HFFc6 (cell line): ENCODE measurements at places on chromosomes 16 and 17. TPM values are rescaled to one million over a fixed set of nuclear protein-coding genes. Genes with fewer than 3 reads are reported as not detected.

- peaks cover 19% of the 10 kb centered on the region for H3K27me3 ChIP-seq
- no peak overlapping the region for H3K4me3 ChIP-seq
- H3K36me3 ChIP-seq, result no peaks in the 10 kb centered on the region
- DNase-seq, result no peak
- H3K4me1 ChIP-seq, result no peaks in the 10 kb centered on the region
Observed at GRCh38 chr17:65370669-65371131, 190.7 kb downstream of the AXIN2 start.

DNA sequence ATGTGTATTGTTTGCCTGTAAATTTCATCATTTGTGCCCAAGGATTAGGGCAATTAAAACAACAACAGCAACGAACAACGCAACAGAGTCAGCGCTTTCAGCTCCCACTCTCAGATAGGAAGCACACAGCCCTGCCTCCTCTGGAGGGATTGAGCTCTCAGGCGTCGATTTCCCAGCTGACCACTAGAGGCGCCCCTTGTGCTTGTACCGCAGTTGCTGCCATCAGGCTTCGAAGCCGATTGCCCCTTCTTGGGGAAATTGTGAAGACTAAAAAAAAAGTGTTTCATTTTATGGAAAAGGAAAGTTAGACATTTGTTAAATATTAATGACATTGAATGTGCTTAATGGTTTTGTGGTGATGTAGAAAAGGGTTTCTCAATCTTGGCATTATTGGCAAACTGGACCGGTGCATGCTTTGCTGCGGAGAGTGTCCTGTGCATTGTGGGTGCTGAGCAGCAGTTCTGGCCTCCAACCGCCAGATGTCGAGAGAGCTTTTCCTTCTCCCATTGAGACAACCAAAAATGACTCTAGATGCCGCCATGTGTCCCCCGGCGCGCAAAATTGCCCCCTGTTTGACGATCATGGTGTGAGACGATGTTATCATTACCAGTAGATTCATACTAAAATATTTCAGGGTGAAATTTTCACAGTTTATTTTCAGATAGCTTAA is 650.4 kb upstream of the RBFOX1 start:
- no peak overlapping the region for H3K4me3 ChIP-seq
- no peaks in the 10 kb centered on the region; the same call in 1 of the 2 replicates for H3K27me3 ChIP-seq
- H3K36me3 ChIP-seq, result no peaks in the 10 kb centered on the region
- no peaks in the 10 kb centered on the region for H3K4me1 ChIP-seq

DNA sequence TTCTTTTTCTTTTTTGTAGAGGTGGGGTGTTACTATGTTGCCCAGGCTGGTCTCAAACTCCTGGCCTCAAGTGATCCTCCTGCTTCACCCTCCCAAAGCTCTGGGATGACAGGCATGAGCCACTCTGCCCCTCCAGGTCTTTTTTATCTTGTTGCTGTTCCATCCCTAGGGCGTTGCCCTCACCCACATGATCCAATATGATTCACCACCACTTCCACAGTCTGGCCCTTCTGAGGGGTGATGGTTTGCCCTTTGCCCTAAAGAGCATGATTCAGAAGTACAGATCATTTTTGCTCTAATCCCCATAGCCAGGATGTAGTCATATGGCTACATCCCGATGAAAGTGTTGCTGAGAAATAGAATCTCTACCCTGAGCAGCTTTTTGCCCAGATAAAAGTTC is 18.8 kb downstream of the STX4 start:
- H3K4me1 ChIP-seq, result peaks cover 24% of the 10 kb centered on the region
- H3K36me3 ChIP-seq, result peaks cover 18% of the 10 kb centered on the region
- H3K27me3 ChIP-seq, result peaks cover 4% of the 10 kb centered on the region
- H3K27ac ChIP-seq, result peak overlapping the region; percentile 98
- peak overlapping the region; percentile 61 for H3K4me3 ChIP-seq

GRCh38 chr16:50354629-50355456 is 13.9 kb downstream of the BRD7 start:
- no peaks in the 10 kb centered on the region; the same call in 1 of the 2 replicates for H3K27me3 ChIP-seq
- H3K36me3 ChIP-seq, result peaks cover 21% of the 10 kb centered on the region
- peak overlapping the region; percentile 29; the same call in 1 of the 2 replicates for H3K27ac ChIP-seq

GRCh38 chr17:51155416-51155815 is 2.1 kb downstream of the NME1 start:
- H3K4me3 ChIP-seq, result no peak overlapping the region; the same call in 1 of the 2 replicates
- no peak for DNase-seq
- H3K27me3 ChIP-seq, result no peaks in the 10 kb centered on the region
- peaks cover 20% of the 10 kb centered on the region; the same call in 1 of the 2 replicates for H3K36me3 ChIP-seq
- no peak overlapping the region; the same call in 1 of the 2 replicates for H3K27ac ChIP-seq
- peaks cover 20% of the 10 kb centered on the region for H3K4me1 ChIP-seq

- peaks cover 42% of the 10 kb centered on the region for H3K4me1 ChIP-seq
- peak overlapping the region; percentile 87 for H3K4me3 ChIP-seq
- peak; percentile 20 for DNase-seq
- peak overlapping the region; percentile 54 for H3K27ac ChIP-seq
Observed at GRCh38 chr17:78717431-78717980, 64.6 kb downstream of the CYTH1 start.

DNA sequence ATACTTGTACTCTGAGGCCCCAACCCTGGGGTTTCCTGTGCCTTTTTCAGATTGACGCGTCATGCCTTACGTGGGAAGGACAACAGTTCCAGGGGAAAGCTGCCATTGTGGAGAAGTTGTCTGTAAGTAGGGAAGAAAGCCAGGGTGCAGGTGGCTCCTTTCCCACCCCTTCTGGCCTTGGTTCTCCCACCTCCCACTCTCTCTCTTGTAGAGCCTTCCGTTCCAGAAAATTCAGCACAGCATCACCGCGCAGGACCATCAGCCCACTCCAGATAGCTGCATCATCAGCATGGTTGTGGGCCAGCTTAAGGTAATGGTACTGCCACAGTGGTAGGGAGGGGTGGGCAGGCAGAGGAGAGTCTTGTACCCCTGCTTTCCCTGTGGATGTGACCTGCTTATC is 4.6 kb upstream of the EDC4 start:
- peaks cover 2% of the 10 kb centered on the region; the same call in 1 of the 2 replicates for H3K27me3 ChIP-seq
- no peak overlapping the region for H3K27ac ChIP-seq
- peaks cover 18% of the 10 kb centered on the region for H3K4me1 ChIP-seq
- no peak overlapping the region for H3K4me3 ChIP-seq
- peaks cover 22% of the 10 kb centered on the region for H3K36me3 ChIP-seq

GRCh38 chr16:24635900-24636610 is 93.4 kb upstream of the TNRC6A start:
- no peaks in the 10 kb centered on the region for H3K36me3 ChIP-seq
- H3K27me3 ChIP-seq, result no peaks in the 10 kb centered on the region; the same call in none of the 2 replicates
- peak overlapping the region; percentile 81 for H3K27ac ChIP-seq
- peak overlapping the region; percentile 55; the same call in 1 of the 2 replicates for H3K4me3 ChIP-seq

- no peaks in the 10 kb centered on the region for H3K36me3 ChIP-seq
- DNase-seq, result no peak
- H3K27me3 ChIP-seq, result peaks cover 39% of the 10 kb centered on the region
- H3K4me1 ChIP-seq, result no peaks in the 10 kb centered on the region
Observed at GRCh38 chr16:55436587-55436986, 42.4 kb upstream of the MMP2 start.

- H3K27me3 ChIP-seq, result peaks cover 4% of the 10 kb centered on the region
- peaks cover 5% of the 10 kb centered on the region for H3K36me3 ChIP-seq
- peak overlapping the region; percentile 80 for H3K4me3 ChIP-seq
- H3K27ac ChIP-seq, result peak overlapping the region; percentile 96
- DNase-seq, result peak; percentile 87
- H3K4me1 ChIP-seq, result peaks cover 33% of the 10 kb centered on the region
Observed at GRCh38 chr17:47862621-47863440, 11.9 kb upstream of the SP6 start.

- H3K4me3 ChIP-seq, result no peak overlapping the region
- no peak for DNase-seq
- no peak overlapping the region for H3K27ac ChIP-seq
- peaks cover 23% of the 10 kb centered on the region for H3K36me3 ChIP-seq
- H3K4me1 ChIP-seq, result peaks cover 15% of the 10 kb centered on the region
Observed at GRCh38 chr16:80654094-80654862, 113.5 kb downstream of the DYNLRB2 start.

DNA sequence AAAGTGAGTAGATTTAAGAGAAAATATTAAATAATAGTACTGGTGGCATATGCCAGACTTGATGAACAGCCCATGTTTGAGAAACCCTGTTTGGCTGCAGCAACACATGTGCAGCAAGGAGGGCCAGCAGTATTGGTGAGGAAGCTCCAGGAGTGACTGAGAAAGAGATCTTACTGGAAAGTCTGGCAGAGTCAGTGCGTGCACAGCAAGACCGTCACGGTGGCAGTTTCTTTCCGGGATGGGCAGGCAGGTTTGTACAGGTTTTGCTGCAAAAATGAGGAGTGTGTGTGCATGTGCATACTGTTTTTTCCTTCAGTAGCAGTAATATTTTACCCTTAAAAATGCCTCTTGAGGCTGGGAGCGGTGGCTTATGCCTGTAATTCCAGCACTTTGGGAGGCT is 41.4 kb downstream of the KSR1 start:
- no peak overlapping the region for H3K27ac ChIP-seq
- no peak overlapping the region for H3K4me3 ChIP-seq
- peaks cover 10% of the 10 kb centered on the region; the same call in 1 of the 2 replicates for H3K27me3 ChIP-seq
- DNase-seq, result no peak

DNA sequence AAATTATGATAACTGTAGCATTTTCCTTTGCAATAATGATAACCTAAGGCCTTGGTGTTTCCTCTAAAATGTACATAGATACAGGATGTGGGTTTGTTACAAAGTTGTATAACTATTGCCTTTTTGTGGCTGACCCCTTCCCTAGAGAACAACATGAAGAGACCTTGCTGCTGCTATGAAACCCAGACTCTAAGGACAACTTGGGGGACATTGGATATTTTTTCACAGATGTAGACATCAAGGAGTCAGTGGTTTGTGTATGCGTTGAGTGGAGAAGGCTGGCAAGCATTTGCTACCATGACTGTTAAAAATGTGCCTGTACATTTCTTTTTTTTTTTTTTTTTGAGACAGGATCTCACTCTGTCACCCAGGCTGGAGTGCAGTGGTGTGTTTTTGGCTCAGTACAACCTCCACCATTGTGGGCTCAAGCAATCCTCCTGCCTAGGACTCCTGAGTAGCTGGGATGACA is 12.3 kb downstream of the HMOX2 start:
- H3K27me3 ChIP-seq, result no peaks in the 10 kb centered on the region
- peaks cover 23% of the 10 kb centered on the region for H3K36me3 ChIP-seq
- H3K27ac ChIP-seq, result peak overlapping the region; percentile 95
- no peak for DNase-seq

- H3K27ac ChIP-seq, result no peak overlapping the region
- no peaks in the 10 kb centered on the region for H3K36me3 ChIP-seq
- H3K4me1 ChIP-seq, result peaks cover 32% of the 10 kb centered on the region
- peaks cover 5% of the 10 kb centered on the region for H3K27me3 ChIP-seq
- H3K4me3 ChIP-seq, result no peak overlapping the region
- DNase-seq, result peak; percentile 15
Observed at GRCh38 chr17:27241346-27241946, 52.5 kb upstream of the WSB1 start.

GRCh38 chr16:12220766-12221165 is 244.2 kb downstream of the SNX29 start:
- no peak overlapping the region for H3K4me3 ChIP-seq
- no peak for DNase-seq
- no peak overlapping the region for H3K27ac ChIP-seq
- no peaks in the 10 kb centered on the region for H3K27me3 ChIP-seq

DNA sequence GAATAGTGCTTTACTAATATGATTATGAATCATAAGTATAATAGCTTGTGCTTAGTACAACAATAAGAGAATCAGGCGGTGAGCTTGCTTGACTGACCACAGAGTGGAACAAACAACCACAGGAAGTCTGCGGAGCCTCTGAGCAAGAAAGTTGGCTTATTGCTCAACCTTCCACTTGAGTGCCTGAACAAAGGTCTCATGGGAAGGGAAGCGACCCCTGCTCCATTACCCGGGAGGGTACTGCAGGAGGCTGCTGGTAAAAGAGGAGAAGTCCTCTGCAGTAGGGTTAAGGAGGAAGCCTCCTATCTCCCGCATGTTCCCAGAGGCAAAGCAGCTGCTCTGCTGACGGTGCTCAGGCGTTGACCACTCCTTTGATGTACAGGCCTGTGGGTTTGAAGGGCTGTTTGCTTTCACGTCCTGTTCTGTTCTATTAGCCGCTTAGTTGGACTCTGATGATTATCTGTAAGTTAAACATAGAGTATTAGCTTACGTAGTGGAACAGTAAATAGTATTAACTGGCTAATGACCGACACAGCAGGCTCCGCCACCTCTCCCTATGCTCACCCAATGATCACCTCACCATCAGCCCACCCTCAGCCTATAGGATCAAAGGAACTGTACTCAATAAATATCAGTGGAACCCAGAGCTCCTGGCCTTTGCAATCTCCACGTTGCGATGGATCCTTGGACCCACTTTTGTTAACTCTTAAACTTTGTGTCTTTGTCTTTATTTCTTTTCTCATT is 17.5 kb downstream of the ALOX15B start:
- peak; percentile 14 for DNase-seq
- no peak overlapping the region for H3K4me3 ChIP-seq
- H3K27me3 ChIP-seq, result peaks cover 40% of the 10 kb centered on the region
- H3K27ac ChIP-seq, result no peak overlapping the region
- peaks cover 10% of the 10 kb centered on the region for H3K4me1 ChIP-seq

DNA sequence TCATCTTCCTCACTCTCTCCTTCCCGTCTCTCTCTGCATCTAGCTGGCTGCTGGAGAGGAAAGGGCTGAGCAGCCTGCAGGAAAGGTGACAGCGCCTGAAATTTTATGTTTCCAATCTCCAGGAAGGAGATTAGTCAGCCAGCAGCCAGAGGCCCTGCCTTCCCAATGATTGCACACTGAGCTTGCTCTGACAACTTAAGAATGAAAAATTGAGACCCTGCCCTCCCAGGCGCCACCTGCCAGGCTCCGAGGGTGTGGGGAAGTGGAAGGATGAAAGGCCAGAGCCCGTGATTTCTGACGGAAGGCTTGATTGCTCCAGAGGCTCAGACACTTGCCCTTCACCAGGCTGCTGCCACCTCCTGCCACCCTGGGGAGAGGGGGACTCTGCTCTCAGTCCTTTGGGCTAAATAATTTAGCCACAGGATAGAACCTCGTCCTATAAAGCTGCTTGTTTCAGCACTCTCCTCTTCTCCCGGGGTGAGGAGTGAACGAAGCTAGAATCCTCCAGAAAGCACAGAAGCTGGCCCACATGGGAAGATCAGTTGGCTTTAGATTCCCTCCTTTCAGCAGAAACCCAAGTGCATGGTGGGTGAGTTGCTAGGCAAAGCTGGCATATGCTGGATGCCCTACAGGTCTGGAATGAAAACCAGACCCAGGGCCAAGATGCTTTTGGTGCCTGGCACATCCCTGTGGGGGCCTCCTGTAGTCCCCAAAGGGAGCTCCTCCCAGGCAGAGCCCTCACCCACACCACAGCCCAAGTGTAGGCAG is 33.5 kb downstream of the GRIN2C start:
- no peaks in the 10 kb centered on the region for H3K4me1 ChIP-seq
- no peaks in the 10 kb centered on the region for H3K36me3 ChIP-seq
- H3K4me3 ChIP-seq, result no peak overlapping the region
- peaks cover 1% of the 10 kb centered on the region; the same call in 1 of the 2 replicates for H3K27me3 ChIP-seq
- no peak for DNase-seq

The HCRT gene
- not detected in 3 replicates for total RNA-seq

The DNAAF8 gene
- total RNA-seq, result 1.6 to 2.6 TPM (median 1.7 TPM) in 3 replicates

The TRPV3 gene
- 0.22 to 0.47 TPM in 2 of 3 replicates, not detected in the other for total RNA-seq

The POLR2A gene
- 107 to 118 TPM (median 116 TPM) in 3 replicates for total RNA-seq

The RRAD gene
- total RNA-seq, result 0.74 to 1.9 TPM (median 0.76 TPM) in 3 replicates

The NTN1 gene
- total RNA-seq, result not detected in 3 replicates

The EZH1 gene
- 19.0 to 21.9 TPM (median 21.3 TPM) in 3 replicates for total RNA-seq

The KRTAP4-4 gene
- not detected in 3 replicates for total RNA-seq
